ENCODE measurements at places on chromosomes 16 and 17.

DNA sequence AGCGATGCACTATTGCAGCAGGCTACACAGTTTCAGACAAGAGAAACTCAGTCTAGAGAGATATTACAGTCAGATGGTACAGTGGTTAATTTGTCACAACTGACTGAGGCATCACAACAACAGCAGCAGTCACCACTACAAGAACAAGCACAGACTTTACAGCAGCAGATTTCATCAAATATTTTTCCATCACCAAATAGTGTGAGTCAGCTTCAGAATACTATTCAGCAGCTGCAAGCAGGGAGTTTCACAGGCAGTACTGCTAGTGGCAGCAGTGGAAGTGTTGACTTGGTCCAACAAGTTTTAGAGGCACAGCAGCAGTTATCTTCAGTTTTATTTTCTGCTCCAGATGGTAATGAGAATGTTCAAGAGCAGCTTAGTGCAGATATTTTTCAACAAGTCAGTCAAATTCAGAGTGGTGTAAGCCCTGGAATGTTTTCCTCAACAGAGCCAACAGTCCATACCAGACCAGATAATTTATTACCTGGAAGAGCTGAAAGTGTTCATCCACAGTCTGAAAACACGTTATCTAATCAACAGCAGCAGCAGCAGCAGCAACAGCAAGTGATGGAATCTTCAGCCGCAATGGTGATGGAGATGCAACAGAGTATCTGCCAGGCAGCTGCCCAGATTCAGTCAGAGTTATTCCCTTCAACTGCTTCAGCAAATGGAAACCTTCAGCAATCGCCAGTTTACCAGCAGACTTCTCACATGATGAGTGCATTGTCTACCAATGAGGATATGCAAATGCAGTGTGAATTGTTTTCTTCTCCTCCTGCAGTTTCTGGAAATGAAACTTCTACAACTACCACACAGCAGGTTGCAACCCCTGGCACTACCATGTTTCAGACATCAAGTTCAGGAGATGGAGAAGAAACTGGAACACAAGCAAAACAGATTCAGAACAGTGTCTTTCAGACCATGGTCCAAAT is 34.1 kb downstream of the NQO1 start:
- DNase-seq: no peak

GRCh38 chr17:42193969-42194899 is at the start of gene GHDC:
Gene GHDC (minus strand): TSS chr17:42194494. CDS start chr17:42193581, 913 bp downstream.
- no peak for DNase-seq

DNA sequence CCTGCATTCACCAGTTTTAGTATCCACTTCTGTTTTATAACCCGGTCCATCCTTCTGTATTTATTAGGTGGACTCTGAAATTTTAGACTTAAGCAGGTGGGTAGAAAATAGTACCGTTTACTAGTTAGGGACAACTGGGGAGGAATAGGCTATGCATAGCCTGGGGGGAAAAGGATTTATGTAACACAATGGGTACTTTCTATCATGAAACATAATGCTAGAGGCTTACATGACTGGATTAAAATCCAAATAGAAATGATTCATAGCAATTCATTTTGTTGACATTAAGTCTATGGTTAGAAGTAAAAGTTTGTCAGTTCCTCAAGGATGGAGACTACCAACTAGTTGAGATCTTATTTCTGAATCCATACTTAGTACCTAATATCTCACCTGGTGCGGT is 18.6 kb downstream of the GAN start:
- no peak for DNase-seq

DNA sequence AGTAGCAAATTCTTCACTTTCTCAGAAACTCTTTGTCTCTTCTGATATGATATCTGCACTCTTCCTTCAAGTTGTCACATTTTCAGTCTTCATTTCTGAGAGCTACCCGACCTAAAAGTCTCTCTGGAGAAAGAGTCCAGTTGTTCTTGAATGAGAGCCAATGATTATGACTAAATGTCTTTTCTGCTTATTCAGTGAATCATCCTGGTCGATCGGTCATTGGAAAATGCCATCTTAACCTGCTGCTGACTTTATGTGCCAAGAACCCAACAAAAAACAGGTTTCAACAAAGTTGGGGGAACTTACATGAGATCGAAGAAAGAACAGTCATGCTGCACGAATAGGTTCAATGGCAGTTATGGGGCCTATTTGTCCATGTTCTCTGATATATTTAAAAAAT is 15.9 kb downstream of the SOX9 start:
- no peak for DNase-seq

- DNase-seq: no peak
Observed at GRCh38 chr16:9148374-9149015, 57.1 kb downstream of the HAPSTR1 start.

DNA sequence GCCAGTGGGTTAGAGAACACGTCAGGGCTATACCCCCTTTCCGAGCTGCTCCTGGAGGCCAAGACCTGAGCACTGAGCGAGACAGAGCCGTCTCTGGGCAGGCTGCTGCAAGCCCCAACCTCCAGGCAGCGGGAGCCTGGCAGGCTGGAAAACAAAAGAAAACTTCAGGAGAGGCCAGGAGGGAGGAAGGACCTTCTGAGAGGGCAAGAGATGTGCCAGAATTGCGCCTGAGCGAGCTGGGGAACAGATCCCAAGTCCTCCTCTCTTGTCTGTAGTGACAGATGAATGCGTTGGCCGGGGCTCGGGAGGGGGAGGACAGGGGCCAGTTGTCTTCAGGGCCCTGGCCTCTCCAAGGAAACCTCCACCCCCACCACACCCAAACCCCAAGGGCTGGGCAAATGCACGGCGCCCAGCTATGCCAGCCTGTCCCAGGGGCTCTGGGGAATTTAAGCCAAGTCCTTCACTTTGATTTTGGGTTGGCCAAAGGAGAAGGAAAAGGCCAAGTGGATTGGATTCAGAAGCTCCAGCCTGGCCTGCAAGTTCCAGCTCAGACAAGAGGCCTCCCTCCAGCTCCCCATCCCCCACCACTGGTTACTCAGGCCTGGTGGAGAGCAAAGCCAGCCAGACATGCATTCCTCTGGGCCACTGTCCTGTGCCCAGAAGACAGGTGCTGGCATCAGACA is 18.1 kb downstream of the SDK2 start:
- DNase-seq: no peak

DNA sequence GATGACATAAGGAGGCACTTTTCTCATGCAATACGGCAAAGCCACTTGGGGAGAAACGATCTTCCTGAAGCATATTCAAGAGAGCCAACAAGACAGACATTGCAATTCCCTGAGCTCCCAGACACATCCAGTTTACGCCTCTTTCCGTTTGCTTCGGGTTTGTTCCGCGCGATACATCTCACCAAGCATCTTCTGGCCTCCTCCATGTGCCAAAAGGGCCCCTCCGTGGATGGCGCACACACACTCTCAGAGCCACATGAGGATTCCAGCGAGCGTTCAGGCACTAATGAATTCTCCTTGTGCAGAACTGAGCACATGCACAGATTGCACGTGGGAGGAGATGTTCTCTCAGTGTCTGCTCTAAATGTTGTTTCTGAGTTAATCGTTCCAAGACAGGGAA is 146.7 kb upstream of the SHISA6 start:
- no peak for DNase-seq

DNA sequence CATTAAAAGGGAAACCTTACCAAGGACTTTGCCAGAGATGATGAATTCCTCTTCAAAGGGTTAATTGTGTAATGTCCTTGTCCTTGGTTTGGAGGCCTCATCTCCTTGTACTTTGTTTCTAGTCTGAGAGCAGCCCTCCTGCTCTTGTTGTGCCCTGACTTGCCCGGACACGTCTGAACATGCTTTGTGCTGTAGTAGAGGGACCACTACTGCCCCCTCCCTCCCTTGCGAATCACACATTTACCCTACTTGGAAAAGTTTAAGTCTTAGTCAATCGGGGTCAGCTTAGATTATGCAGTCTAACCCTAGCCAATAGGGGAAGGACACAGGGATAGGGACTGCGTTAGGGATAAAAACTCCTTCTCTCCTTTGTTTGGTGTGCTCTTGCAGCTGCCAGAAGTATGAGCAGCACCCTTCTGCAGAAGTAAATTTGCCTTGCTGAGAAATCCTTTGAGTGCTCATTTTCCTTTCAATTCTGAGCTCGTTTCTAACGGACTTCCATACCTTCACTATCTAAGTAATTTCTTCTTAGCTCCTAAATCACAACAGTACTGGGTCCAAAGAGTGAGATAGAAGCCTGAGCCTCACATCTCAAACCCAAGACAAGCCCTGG is 26.4 kb upstream of the CLEC3A start:
- no peak for DNase-seq

- no peak for DNase-seq
Observed at GRCh38 chr16:67647681-67648080, 2.7 kb downstream of the CARMIL2 start.

DNA sequence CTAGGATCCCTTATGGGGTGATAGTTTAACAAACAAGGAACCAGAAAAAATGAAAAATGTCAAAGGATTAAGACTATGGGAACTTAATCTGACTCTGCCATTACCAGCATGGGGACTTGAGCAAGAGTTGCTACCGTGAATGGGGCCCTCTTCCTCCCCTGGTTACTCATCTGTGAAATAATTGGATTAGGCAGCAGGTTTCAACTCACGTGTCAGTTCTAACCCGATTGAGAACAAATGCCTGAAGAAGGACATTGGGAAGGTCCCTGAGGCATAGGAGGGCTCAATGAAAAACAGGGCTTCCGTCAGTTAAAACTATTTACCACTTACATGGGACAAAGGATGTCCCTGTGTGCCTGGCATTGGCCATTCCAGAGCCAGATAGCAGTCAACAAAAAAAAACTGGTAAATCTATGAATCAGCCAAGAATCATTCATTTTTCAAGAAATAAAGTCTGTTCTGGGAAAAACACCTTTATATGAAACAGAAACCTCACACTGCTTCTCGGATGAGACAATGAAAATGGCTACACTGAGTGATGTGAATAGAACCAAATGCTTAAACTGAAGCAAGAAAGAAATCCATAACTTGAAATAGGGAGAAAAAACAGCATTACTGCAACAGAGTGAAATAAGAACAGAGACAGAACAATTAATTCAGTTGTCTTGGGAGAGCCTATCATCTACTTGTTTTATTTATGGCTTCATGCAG is 104.3 kb downstream of the ADAMTS18 start:
- no peak for DNase-seq

- DNase-seq: no peak
Observed at GRCh38 chr16:12132850-12133440, 156.4 kb downstream of the SNX29 start.

GRCh38 chr17:74815550-74816370 is 39.6 kb upstream of the NAT9 start:
- no peak for DNase-seq

GRCh38 chr17:77145612-77146245 is 5.0 kb downstream of the SEC14L1 start:
- no peak for DNase-seq

All from NCI-H1417 treated with DMSO at 0.1 percent for 48 hours (cell line).